ENCODE measurements at places on chromosomes 3 and 15. TPM values are rescaled to one million over a fixed set of nuclear protein-coding genes. Genes with fewer than 3 reads are reported as not detected.

The CD200R1L gene
- not detected for total RNA-seq

The RASGRP1 gene
- total RNA-seq, result 125 TPM

The EIF2B5 gene
- 87.6 TPM for total RNA-seq

The MASP1 gene
- not detected for total RNA-seq

The VWA5B2 gene
- total RNA-seq, result not detected

The GNAI2 gene
- 300 TPM for total RNA-seq

The RHCG gene
- total RNA-seq, result not detected

The STARD5 gene
- 8.0 TPM for total RNA-seq

The RBP2 gene
- not detected for total RNA-seq

Data from CD4-positive, alpha-beta memory T cell (primary cell).